A673 (cell line): ENCODE measurements at places on chromosomes 11 and 22. TPM values are rescaled to one million over a fixed set of nuclear protein-coding genes. Genes with fewer than 3 reads are reported as not detected.

The SCUBE1 gene
- 0.24 and 0.42 TPM in 2 replicates for total RNA-seq

The RAG1 gene
- 0.07 and 0.11 TPM in 2 replicates for total RNA-seq

The PKDREJ gene
- total RNA-seq, result not detected in 2 replicates

The BAIAP2L2 gene
- total RNA-seq, result 1.6 and 2.5 TPM in 2 replicates

The CST6 gene
- total RNA-seq, result 2.3 and 3.9 TPM in 2 replicates

The SCYL1 gene
- 90.6 and 95.7 TPM in 2 replicates for total RNA-seq

The FLRT1 gene
- total RNA-seq, result 0.45 and 1.9 TPM in 2 replicates

The PTPN5 gene
- total RNA-seq, result 0.21 and 0.26 TPM in 2 replicates

The MN1 gene
- 8.4 and 10.3 TPM in 2 replicates for total RNA-seq

DNA sequence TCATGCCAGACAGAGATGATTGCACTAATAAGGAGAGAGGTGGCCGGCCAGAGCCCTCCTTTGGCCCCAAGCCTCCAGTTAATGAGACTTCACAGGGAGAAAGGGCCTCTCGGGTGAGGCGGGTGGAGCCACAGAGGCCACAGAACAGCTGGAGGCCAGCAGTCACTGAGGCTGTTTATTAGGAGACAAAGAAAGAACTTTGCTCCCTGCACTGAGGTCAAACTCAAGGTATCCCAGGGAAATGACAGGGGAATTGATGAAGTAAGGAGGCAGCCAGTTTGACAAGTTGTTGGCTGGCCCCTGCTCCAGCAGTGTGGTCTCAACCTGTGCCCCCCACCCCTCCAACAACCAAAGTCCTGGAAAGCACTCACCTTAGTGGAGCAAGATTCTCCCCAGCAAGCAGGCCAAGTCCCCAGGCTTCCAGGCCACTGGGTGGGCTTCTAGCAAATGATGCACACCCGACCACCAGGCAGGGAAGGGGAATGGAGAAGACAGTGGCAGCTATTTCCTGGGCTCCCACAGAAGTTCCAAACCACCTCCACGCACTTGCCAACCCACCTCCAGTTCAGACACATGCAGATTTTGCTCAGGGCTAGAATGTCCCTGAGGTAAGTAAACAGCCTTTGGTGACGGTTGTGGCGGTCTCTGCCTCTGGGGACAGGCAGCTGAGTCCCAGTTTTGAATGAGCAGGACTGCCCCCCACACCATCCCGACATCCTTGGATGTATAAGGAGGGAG, 53.2 kb downstream of the RPUSD4 start:
- DNase-seq, result no peak

- no peak for DNase-seq
Measured at GRCh38 chr11:63240791-63241379, 2.5 kb downstream of the SLC22A25 start.

DNA sequence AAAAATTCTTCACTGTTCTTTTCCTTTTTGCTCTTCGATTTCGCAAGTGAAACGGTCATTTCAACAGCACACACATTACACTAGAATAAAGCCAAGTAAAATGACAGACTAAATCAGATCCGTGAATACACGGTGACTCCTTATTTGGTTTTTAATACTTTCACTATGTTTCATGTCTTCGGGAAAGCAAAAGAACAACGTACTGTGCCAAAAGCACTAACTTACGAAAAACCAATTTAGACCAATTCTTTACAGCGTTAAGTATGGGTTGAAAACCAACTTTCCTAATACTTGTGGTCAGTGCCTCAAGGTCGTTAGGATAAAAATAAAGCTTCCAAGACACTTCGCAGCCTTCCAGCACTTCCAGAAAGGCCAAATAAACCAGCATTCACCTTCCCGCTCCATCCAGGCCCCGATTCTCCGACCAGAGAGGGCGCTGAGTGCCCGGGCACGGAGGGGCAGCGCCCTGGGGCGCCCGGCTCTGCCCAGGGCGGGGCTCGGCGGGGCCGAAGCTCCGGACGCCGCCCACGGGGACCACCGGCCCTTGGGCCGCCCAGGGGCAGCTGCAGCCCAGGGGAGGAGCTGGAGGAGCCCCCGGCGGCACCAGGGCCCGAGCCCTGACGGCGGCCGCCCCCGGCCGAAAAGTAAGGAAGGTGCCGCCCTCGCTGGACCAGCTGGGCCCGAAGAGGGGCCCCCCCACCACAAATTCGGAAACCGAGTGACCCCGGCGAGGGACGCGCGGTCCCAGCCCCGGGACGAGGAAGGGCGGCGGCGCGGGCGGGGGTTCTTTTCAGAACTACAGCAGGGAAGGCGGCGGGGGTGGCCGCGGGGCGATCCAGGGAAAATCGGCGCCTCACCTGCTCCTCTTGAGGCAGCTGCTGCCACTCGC, 499 bp downstream of the ATL3 start:
- DNase-seq, result peak; percentile 58

DNA sequence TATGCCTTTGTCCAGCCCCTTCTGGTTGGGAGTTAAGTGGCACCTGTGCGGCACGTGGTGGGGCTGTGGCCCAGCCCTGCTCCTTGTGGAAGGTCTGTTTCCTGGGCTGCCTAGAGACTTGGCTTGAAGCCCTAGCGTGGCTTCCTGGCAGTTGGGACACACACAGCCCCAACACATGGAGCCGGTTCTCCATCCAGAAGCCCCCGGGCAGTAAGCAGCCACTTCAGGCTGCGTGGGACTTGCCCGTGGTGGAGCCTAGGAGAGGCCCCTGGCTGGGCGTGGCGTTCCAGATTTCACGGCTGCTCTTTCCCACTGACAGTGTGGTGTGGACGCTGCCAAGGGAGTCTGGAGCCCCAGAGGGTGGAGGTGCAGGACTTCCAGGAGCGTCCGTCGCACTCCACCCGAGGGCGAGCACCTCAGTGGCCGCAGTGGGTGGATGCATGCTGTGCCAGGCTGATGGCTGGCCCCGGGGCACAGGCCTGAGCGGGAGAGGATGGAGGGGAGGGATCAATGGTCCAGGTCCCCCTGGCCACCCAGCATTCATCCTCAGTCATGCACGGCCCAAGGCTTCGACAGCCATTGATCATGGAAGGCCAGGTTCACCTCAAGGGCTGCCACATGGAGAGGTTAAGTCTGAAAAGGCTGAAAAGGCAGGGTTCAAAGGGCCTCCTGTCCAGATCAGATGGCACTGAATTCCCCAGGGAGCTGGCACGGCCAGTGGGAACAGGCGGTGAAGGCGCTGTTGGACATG, 9.3 kb downstream of the CCND1 start:
- peak; percentile 94 for DNase-seq

GRCh38 chr11:17273668-17274282, 2.8 kb upstream of the NUCB2 start:
- DNase-seq, result peak; percentile 22

DNA sequence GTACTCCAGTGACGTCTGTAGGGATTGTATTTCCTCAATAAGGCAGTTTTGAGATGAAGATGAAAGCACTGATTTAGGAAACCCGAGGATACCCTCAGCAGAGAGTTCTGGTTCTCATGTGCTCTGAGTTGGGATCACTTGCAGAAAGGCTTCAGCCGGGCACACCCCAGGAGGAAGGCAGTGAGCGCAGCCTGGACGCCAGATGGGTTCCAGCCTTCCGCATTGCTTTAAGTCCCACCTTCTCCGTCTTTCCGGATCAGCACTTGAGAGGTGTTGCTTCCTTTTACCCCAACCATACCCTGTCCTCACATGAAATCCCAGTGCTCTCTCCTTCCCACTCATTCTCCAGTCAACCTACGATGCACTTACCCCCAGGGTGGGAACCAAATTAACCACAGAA, 239.5 kb upstream of the CADM1 start:
- no peak for DNase-seq

GRCh38 chr11:69140635-69141034, 15.1 kb upstream of the SMIM38 start:
- DNase-seq, result no peak

- DNase-seq, result no peak
Measured at GRCh38 chr11:31433851-31434250, 64.2 kb downstream of the DNAJC24 start.

DNA sequence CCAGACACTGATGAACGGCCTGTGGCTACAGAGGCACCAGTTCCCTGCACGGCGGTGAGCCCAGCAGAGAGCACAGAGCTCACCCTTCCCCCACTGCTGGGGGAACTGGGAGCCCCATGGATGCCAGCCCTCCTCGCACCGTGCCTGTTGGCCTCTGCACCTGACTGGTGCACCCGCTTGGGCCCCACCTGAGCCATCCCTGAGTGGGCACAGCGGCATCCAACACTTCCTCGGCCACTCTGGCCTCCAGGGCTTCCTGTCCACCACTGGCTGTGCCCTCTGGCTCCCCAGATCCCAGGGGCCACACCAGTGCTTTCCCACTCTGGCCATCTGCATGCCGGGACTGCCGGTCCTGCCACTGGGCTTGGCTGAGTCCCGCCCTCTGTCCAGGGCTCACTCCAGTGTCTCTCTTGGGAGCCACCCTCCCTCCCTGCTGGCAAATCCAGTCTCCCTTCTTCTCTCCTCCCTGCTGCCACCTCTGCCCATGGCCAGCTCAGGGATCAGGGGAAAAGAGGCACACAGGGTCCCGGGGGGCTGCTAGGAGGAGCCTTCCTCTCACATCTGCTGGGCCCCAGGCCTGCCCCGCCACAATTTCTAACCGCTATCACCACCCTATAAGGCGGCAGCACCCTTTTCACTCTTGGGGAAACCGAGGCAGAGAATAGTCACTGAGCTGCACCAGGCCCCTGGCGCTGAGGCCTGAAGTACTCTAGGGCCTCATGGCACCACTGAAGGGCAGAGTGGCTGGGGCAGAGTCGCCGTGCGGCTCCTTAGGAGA, 33.0 kb downstream of the GNB1L start:
- DNase-seq, result no peak

DNA sequence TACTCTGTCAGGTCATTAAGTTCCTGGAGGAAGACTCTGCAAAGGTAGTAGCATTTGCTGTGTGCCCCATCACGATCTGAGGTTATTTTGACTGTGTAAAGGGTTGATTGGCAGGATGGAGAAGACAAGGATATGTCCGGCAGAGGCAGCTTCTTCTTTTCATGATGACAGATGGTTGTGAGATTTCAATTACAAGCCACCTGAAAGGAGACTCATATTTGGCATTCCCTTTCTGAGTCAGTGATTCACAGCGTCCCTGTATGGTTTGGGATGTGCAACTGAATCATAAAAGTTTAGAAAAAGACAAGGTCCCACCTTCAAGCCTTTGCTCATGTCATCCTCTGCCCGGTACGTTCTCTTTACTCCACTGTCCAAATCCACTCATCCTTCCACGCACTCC, 113.4 kb downstream of the MTNR1B start:
- no peak for DNase-seq

DNA sequence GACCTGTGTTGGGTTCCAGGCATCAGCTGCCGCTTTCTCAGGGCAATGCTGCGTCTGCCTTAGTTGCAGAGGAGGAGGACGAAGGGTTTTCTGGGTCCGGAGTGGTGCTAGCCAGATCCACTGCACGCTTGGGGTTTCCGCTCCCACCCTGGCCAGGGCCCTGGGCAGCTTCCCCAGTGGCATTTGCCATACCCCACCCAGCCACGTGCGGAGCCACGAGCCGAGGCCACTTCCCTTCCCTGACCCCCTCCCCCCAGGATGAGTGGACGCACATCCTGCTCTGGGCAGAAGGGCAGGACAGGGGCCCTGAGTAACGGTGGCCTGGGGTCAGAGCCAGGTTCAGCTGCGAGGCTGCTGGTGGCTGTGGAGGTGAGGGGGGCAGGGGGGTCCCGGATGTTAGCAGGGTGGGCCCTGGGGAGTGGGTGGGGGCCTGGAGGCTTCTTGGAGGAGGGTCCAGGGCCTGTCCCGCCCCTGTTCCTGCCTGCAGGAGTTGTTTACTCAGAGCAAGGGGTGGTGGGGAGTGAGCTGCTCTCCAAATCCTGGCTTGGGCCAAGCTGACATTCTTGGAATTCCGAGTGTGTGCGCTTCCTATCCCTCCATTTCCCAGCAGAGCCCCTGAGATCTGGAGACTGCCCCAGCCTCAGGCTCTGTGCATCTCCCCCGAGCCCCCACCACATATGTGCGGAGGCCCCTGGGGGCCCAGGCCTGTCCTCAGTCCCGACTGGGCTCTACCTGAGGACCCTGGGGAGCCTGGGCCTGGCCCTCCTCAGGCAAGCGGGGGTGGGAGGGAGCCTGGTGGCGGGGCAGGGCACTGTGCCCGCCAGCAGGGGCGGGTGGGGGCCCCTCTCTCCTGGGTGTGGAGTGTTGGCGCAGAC, 1.4 kb downstream of the TSPAN4 start:
- DNase-seq, result peak; percentile 68

- DNase-seq, result peak; percentile 77
Measured at GRCh38 chr11:35549787-35550186, 24.4 kb upstream of the PAMR1 start.

DNA sequence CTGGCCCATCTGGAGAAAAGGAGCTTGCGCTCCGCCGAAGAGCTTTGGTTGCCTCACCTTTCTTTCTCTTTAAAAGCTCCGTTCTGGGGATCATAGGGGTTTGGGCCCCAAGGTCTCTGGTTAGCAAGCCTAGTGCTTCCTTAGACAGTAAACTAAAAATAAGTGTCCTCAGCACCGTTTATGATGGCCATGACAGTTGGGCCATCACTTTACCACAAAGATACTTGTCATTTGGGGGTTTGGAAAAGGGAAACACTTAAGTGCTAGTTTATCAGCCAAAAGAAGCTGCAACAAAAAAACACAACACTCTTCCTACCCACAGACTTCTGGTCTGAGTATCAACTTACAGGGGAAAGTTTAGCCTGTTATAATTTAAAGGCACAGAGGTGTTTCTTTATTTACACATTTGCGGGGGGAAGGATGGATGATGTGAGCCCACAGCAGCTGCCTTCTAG, 88.4 kb upstream of the CD44 start:
- no peak for DNase-seq

DNA sequence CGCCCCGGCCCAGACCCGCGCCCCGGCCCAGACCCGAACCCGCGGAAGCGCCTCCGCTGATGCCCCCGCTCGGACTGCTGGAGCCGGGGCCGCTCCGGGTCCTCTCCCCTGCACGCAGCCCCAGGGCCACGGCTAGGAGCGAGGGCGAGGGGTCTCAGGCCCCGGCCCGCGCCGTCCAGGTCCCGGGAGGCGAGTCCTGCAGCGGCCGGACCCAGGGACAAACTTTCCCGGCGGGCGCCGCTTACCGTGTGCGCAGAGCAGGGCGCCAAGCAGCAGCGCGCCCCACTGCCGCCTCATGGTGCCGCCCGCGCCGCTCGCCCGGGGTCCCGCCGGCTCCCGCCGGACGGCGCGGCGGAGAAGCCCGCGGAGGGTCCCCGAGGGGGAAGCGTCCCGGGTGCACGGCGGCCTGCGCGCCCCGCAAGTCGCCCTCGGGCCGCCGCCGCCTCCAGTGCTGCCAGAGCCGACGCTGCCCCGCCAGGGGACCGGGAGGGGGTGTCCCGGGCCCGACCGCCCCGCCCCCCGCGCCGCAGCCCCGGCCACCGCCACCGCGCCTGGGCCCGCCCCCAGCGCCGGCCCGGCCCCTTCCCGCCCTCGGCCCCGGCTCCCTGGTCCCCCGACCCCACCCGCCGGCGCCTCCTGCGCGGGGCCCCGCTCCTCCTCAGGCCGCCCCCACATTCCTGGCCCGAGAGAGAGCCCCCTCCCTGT, at the start of gene LRP4:
Gene LRP4, minus strand, starts transcription at position 468 of the 705 bp plus-strand sequence. Its CDS starts 171 bp downstream, at position 297.
- peak; percentile 83 for DNase-seq
